Stimulated activated CD8-positive, alpha-beta memory T cell treated with anti-CD3 and anti-CD28 coated beads, Interleukin-7, amount 100 ng/mL, for 4 hours (primary cell): ENCODE measurements at places on chromosomes 7 and 10.

DNA sequence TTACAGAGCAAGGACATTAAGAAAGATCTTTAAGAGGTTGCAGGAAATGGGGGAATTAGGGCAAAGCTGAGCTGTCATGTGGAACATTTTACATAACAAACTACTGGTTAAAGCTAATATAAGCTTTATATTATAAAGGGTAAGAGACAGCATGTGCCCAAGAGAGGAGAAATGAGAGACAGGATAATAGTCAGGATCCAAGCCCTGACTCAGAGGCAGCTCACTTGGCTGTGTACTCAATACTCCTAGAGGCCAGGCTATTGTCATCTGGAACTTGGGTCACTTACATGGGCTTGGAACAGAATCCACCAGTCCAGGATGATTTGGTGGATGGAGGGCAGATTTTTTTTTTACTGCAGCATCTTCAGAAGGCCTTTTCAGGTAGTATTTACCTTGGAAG is 418.6 kb upstream of the ZMIZ1 start:
- no peak for DNase-seq

GRCh38 chr10:76205361-76205760 is 773.9 kb downstream of the LRMDA start:
- DNase-seq, result no peak

- DNase-seq, result peak; percentile 32
Observed at GRCh38 chr10:29681676-29682448, 47.1 kb upstream of the SVIL start.

- no peak for DNase-seq
Observed at GRCh38 chr10:20299034-20299736, 483.0 kb downstream of the PLXDC2 start.

- no peak for DNase-seq
Observed at GRCh38 chr7:114293289-114294012, 121.2 kb upstream of the FOXP2 start.

DNA sequence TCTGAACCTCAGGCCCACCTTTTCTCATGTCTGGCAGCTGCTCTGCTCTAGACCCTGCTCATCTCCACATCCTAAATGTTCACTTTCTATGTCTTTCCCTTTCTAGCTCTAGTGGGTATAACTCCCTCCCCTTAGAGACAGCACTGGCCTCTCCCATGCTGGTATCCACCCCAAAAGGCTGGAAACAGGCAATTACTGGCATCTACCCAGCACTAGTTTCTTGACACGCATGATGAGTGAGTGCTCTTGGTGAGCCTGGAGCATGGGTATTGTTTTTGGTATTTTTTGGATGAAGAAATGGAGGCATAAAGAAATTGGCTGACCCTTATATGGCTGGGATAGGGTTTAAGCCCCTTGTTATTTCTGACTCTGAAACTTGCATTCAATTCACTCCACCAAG is 156.0 kb downstream of the EGFR start:
- DNase-seq, result no peak

GRCh38 chr10:5536486-5537081 is 11.8 kb downstream of the CALML3 start:
- DNase-seq, result no peak

DNA sequence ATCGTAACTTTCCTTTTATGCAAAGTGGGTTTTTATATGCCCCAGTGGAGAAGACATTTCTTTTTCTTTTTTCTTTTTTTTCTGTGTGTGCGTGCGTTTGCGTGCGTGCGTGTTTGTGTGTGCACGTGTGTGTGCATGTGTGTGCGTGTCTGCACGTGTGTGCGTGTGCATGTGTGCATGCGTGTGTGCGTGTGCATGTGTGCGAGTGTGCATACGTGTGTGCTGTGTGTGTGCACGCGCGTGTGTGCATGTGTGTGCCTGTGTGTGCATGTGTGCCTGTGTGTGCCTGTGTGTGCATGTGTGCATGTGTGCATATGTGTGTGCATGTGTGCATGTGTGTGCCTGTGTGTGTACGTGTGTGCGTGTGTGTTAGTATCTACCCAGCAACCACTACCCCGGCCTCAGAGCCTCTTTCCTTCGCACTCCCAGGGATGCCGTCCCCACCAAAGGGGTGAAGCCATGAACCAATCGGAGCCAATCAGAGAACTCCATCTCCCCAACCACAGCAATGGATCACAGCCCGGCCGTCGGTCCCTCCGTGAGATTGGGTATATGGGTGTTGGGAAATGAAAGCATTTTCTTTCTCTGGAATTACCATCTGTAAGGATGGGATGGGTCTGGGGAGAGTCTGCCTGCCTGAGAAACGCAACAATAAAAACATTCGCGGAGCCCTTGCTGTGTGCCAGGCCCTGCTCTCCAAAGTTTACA is 92.3 kb downstream of the ELFN1 start:
- DNase-seq, result no peak

- no peak for DNase-seq
Observed at GRCh38 chr10:100625816-100626215, 90.1 kb downstream of the HIF1AN start.

GRCh38 chr7:22390516-22390915 is 33.6 kb upstream of the RAPGEF5 start:
- DNase-seq, result no peak

- DNase-seq, result no peak
Observed at GRCh38 chr7:130227883-130228575, 20.4 kb downstream of the SSMEM1 start.

- no peak for DNase-seq
Observed at GRCh38 chr7:31114593-31115343, 62.7 kb downstream of the ADCYAP1R1 start.
